ENCODE measurements at places on chromosomes 2 and 18.

DNA sequence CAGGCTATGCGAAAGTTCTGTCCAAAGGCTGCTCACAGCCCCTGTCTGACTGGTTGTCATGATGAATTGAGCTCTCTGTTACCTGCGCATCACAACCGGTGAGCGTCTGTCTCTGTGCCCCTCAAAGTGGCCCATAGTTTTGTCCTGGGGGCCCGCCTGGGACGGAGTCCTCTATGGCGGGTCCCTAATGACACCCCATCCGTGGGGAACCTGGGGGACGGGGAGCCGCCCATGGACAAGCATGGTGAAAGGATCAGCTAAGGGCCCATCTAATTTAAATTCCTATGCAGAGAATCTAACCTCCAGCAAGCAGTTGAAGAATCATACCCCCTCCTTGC is 473 bp downstream of the ELMOD3 start:
- no peak for DNase-seq

- peak; percentile 79 for DNase-seq
These were observed 104.8 kb downstream of the COLEC12 start for GRCh38 chr18:395456-396250.

DNA sequence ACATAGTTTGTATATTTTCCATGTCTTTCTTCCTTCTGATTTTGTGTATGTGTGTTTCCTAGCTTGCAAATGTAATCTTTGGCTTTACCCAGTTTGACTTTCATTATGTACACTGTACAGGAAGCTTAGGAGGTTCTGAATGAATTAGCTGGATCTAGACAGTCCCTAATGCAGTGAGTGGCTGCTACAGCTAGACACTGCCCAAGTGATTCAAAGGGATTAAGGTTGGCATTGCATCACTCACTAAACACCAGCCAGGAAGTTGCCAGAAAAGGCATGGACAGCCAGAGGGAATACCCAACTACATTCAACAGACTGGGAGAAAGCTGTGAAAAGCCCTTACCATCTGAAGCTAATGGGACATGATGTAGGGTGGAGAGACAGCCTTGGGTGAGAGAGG is 316.0 kb upstream of the MEX3C start:
- no peak for DNase-seq

DNA sequence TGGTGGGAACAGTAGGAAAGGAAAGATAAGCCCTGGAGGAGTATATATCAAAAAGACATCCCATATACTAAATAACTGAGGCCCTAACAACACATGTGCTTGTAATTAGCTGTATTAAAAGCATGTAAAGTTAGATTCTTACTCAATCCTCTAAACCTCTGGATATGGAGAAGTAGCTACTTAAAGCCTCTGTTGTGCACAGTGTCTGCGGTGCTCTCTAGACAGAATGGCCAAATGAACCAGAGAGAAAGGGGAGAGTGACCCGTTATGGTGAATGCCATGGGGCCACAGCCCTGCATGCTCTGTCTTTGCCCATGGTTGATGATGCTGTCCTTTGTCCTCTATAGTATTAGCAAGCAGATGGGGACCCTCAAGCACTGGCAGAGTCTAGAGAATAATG is 104.4 kb upstream of the SLC8A1 start:
- peak; percentile 7 for DNase-seq

GRCh38 chr2:216084547-216084946 is 2.8 kb downstream of the TMEM169 start:
- DNase-seq: no peak

DNA sequence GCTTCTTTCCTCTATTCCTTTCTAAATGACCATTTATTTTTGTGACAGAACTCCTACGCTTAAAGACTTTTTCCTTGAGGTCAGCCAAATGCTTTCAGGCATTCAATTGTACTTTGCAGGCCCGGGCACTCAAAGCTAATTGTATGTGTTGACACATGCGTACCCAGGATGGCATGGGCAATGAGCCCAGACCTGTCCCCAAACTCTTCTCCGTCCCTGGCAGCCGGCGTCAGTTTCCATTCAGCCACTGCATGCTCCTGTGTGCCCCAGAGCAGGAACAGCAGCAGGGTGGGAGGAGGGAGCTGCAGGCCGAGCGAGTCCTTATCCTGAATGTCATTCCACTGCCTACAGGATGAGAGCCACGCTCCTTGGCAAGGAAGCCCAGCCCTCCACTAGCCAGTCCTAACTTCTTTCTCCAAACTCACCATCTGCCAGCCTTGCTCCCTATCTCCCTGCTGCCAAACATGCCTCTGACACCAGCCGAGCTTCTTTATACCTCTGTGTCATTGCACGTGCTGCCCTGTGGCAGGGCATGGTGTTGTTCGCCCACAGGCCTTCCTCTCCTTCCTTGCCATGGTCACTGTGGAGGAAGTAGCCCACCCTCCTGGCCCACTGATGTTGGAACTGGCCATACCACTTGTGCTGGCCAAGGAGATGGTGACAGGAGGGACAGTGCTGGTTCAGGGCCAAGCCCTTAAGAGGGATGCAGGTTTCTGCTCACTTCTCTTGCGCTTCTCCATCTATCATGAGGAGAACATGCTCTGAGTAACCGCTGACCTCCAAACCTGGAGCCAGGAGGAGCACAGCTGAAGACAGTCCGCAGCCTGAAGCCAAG is 116.9 kb upstream of the FHL2 start:
- DNase-seq: no peak

Measured in fibroblast of villous mesenchyme (primary cell).